Cortex of kidney (tissue), 1 donor: ENCODE measurements at places on chromosomes 11 and 22.

GRCh38 chr11:118608360-118609227 lies 1.2 kb downstream of the PHLDB1 start:
- no peak for DNase-seq

DNA sequence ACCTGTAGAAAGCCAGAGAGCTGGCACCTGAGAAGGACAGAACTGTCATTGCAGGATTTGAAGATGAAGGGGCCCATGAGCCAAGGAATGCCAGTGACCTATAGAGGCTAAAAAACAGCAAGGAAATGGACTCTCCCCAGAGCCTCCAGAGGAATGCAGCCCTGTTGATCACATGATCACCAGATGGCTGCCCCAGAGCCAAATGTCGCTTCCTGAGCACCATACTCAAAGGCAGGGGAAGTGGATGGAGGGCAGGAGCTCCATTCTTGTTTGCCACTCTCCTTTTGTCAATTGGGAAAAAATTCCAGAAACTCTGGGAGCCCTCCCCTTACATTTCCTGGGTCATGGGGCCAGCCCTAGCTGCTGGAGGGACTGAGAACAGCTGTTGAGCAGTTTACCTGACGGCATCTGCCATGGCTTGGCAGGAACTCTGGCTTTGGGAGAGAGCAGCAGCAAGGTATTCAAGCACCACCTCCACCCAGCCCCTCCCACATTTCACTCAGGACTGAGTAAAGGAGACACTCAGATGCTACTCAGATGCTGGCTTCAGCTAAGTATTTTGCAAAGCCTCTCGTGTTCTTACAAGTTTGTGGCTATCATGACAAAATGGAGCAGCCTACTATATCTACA lies 46.9 kb downstream of the DKK3 start:
- no peak for DNase-seq

- DNase-seq, result no peak
These were observed 70.8 kb downstream of the BLID start for GRCh38 chr11:122045181-122045586.

GRCh38 chr11:3046190-3046589 lies 11.0 kb downstream of the CARS1 start:
- no peak for DNase-seq

DNA sequence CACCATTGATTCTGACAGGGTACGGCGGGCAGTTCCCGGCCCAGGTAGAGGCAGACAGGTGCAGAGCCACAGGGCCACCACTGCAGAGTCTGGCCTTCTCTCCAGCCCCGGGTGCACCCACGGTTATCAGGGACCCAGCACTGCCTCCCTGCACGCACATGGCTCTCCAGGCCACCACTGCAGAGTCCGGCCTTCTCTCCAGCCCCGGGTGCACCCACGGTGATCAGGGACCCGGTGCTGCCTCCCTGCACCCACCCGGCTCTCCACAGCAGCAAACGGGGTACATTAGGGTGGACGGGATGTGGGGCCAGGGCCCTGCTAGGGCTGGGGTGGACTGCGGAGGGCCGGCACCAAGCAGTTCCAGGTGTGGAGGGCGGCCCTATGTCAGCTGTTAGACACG lies 272.9 kb downstream of the BRD1 start:
- no peak for DNase-seq

DNA sequence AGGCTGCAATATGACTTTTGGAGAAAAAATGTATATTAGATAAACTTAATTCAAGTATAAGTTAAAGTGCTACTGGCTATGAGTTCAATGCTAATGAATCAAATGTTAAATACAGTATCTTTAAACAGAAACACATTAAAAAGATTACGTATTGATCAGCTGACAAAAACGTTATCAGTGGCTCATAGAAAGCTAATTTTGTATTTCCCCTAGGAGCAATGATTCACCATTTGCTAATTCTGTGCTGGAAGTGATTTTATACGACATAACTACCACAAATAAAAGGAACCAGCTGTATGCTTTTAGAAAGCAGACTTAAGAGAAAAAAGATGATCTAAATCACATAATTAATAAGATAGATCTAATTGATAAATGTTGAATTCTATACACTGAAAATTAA lies 43.6 kb downstream of the MRE11 start:
- DNase-seq, result no peak

DNA sequence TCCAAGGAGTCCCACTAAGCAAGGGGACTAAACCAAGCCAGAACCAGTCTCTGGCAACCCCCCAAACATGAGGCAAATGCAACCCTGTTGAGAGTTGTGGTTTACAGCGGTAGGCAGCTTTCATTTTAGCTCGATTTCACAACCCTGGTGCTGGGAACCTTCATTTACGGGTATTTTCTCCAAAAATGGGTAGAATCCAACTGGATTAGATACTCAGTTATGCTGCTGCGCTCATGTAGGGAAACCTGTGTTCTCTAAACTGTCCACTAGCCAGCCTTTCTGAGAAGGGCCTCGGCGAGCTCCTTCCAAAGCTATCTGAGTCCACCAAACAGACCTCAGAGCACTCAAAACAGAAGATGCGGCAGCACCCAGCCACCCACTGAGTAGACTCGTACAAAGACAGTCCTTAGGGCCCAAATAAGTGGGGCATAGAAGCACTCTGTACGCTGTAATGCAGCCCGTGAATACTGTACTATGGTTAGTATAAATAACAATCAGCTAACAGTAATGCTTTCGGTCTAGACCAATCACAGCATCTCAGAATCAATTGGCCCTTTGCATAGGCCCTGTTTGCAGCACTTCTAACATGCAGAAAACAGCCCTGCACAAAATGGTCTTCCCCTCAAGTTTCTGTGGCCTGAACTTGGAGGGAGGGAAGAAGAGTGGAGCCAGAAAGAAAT lies 104.7 kb downstream of the ETS1 start:
- DNase-seq, result no peak

DNA sequence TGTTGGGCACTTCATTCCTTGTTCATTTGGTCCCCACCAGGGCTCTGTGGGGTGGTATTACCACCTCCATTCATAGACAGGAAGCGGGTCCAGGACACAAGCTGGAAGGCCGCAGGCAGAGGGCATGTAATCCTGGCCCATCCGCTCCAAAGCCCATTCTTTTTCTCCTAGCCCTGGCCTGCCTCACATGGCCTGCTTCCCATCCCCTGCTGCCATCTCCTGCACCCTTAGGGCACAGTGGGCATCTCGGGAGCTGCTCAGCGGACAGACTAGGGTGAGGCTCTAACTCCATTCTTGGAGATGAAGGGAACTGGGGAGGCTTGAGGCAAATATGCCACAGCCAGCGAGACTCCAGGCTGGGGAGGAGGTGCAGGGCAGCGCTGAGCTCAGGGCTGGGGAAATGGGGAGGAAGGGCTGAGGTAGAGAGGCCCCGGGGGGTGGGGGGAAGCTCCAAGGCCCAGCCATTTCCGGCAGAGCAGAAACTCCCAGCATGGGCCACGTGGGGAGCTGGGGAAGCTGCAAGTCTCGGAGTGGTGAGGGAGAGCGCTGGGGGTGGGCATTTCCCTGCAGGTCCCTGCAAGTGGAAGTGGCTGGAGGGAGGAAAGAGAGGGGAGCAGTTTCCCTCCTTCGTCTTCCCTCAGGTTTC lies 14.3 kb upstream of the BCL9L start:
- DNase-seq, result no peak

- no peak for DNase-seq
These were observed 522 bp downstream of the CORO1B start for GRCh38 chr11:67442504-67443404.

DNA sequence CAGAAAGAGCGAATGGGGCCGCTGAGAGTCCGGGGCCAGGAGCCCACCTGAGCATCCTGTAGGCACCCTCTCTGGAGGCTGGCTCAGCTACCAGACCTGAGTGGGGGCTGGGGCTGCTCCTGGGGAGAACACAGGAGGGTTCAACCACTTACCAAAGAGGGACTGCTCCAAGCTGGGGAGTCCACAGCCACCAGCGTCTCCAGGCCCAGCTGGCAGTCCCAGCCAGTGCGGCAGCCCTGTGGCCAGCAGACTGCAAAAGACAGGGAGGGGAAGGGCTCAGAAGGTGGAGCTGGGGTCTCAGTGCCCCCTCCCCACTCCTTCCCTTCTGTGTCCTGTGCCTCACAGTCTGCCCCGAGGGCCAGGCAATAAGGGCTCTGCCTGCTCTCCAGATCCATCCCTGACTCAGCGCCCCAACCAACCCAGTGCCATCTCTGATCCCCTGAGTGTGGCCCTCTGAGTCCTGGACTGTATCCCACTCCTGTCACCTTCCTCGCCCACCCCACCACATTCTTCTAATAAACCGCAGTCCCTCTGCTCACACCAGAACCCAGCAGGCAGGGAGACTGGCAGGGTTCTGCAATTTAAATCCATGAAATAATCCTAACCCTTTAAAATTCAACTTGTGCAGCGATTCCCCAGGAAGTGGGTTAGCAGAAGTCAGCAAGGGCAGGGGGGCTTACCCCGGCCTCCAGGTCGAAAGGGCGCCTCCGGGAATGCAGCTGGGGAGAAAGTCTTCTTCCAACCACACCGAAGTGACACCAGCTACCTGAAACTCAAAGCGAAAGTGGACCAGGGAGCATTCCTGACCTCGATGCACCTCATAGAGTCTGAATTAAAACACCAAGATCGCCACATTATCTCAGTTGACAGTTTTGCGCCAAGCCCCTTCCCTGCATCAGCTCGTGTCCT lies 13.3 kb downstream of the CHST1 start:
- DNase-seq, result no peak
